Stimulated activated CD8-positive, alpha-beta memory T cell treated with anti-CD3 and anti-CD28 coated beads, Interleukin-15, amount 100 ng/mL, for 4 hours (primary cell): ENCODE measurements at places on chromosomes 1 and 21.

GRCh38 chr1:247332215-247332622, 552 bp upstream of the ZNF496 start:
- DNase-seq, result no peak

DNA sequence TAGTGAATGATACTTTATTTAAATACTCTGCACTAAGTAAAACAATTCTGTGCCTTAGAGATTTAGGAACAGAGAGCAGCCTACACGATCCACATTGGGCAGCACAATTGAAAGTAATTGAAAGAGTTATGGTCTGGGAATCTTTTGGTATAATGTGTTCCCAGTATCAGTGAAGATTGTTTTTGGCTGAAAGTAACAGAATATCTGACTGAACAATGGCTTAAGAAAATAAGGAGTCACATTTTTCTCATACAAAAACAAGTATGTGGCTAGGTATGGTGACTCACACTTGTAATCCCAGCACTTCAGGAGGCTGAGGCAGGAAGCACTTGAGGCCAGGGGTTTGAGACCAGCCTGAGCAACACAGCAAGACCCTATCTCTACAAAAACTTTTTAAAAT, 306.2 kb downstream of the NFIA start:
- DNase-seq, result no peak

- DNase-seq, result no peak
Measured at GRCh38 chr1:230270559-230271281, 155.4 kb downstream of the PGBD5 start.

DNA sequence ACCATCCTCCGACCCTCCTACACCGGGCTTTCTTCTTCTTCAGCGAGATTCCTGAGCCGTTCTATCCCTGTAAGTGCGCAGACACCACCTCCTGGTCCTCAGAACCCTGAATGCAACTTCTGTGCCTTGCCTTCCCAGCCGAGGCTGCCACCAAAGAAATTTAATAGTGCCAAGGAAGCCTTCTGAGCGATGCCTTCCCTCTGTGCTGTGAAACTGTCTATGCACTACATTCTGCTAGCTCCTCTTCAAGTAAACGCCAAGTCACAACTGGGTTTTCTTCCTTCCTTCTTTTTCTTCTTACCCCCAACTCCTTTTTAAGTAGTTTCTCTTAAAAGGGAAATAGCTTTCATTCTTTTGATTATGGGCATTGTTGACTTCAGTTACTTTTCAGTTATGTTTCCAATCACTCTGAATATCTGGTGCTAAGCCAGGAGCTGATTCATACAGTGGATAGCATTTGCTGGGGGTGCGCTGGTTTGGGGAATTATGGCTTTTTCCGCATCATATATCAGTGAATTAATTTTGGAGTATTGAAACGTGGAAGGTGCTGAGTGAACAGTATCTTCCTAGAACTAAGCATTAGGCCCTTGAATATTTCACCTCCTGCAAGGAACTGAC, 38.6 kb upstream of the GPR88 start:
- DNase-seq, result no peak

GRCh38 chr1:76082062-76082461, 7.5 kb downstream of the ST6GALNAC3 start:
- no peak for DNase-seq

GRCh38 chr1:10888291-10888690, 91.8 kb upstream of the CASZ1 start:
- DNase-seq, result no peak

DNA sequence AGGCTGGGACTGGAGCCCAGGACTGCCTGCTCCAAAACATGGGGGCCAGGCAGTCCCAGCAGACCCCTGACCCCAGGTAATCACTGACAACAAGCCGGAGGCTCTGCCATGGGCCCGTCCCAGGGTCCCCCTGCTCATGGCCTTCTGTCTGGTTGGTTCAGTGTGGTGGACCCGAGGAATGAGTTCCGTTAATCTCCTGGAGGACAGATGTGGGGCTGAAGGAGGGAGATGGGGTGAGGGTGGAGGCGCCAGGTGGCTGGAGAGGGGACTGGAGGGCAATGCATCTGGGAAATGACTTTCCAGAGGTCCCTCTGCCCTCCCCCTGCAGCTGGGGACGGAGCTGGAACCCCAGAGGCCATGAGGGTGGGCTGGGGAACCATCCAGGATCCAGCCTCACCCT, 103.2 kb downstream of the EBNA1BP2 start:
- DNase-seq, result no peak

DNA sequence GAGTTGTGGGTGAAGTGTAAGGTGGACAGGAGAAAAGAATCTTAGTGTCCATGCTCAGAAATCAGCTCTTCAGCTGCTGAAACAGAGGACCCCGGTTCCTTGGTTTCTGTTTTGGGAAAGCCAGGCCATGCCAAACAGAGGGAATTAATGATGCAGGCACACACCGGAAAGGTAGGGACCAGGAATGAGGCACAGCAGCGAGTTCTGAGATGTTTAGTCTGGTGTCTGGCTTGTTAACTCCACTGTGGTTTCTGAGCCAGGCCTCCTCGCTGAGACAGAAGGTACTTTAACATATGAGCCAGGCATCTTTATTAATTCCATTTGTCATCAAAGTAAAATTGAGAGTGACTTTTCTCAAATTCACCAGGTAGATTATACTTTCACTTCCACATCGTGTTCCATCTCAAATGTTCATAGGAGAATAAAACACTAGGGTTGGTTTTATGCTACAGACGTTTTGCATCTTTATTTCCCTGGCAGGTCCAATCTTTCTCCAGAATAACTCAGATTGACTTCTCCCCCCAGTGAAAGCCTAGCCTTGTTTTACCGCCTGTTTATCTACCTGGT, 23.5 kb downstream of the LRRC8D start:
- DNase-seq, result no peak

- DNase-seq, result no peak
Measured at GRCh38 chr1:163090321-163090945, 21.3 kb downstream of the RGS4 start.

GRCh38 chr1:54178296-54179070, 21.3 kb downstream of the CYB5RL start:
- no peak for DNase-seq

DNA sequence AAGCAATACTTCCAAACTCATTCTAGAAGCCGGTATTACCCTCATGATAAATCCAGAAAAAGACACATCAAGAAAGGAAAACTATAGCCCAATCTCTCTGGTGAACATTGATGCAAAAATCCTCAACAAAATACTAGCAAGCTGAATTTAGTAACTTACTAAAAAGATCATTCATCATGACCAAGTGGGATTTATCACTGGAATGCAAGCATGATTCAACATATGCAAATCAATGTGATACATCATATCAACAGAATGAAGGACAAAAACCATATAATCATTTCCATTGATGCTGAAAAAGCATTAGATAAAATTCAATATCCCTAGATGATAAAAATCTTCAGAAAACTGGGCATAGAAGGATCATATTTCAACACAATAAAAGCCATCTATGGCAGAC, 402.9 kb downstream of the TGFB2 start:
- no peak for DNase-seq

GRCh38 chr1:210715072-210715471, 386.4 kb downstream of the HHAT start:
- no peak for DNase-seq

GRCh38 chr1:147586414-147586813, 45.1 kb downstream of the BCL9 start:
- DNase-seq, result no peak

DNA sequence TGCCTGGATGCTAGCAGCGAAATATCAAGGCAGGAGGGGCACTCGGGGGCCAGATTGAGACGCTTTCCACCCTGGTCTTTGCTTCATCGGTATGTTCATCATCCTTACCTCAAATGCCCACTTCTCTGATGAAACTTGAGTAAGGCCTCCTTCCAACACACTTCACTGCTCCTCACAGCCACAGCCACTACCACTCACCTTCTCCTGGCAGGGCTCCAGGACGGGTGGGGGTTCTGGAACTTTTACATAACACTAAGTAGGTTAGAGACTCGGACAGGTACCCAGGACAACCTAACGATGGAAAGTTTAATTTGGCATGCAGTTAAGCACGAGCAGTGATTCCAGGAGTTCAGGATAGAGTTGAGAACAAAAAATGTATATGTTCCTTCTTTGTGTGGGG, 73.9 kb upstream of the SPAG17 start:
- DNase-seq, result no peak

DNA sequence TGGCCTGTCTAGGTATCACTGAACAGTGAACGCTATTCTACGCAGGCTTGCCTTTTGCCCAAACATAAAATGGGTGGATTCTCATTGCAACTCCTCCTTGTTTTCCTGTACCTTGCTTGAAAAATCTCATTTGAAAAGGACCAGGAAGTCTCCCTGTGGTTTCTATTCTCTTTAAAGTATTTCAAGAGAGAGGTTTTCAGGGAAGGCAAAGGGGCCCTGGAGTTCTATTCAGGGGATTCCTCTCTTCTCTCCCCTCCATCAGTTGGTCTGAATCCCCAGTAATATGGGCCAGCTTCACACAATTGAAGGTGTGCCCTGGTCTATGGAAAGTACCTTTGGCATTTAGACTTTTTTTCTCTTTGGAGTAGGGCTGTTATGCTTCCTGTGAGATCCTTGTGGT, 311.3 kb downstream of the RGS7 start:
- no peak for DNase-seq

DNA sequence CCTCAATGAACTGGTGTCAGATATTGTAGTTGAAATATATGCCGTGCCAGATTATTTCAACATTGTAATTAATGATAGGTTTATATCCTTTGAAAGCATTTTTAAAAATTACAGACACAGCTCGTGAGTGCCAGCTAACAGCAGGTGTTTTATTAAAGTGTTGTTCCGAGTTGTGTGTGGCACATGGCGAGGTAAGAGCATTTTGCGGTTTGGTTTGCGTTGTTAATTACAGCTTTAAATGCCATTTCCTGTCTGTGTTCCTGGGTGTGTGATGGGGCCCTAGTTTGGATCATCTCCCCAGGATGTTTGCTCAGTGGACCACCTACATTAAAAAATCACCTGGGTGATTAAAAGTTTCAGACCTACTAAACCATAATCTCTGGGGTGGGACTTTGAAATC, 97.4 kb downstream of the PRDM2 start:
- DNase-seq, result no peak

GRCh38 chr1:214349781-214350180, 68.8 kb downstream of the SMYD2 start:
- DNase-seq, result no peak

DNA sequence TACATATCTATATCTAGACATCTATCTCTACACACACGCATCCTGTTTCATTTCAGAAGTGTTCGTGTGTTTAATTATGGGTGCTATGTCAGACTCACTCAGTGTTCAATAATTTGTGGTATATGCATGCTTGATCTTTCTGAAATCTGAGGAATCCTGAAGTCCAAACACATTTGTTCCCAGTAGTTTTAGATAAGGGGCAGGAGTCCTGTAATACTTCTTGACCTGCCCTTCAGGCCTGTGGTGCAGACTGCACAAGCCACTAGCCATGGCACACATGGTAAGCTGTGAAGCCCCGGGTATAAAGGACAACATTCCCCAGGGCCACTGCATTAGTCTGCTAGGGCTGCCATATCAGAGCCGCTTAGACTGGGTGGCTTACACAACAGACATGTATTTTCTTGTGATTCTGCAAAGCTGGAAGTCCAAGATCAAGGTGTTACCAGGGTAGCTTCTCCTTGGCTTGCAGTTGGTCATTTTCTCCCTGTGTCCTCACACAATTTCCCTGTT, 267.2 kb downstream of the RHOU start:
- DNase-seq, result no peak

DNA sequence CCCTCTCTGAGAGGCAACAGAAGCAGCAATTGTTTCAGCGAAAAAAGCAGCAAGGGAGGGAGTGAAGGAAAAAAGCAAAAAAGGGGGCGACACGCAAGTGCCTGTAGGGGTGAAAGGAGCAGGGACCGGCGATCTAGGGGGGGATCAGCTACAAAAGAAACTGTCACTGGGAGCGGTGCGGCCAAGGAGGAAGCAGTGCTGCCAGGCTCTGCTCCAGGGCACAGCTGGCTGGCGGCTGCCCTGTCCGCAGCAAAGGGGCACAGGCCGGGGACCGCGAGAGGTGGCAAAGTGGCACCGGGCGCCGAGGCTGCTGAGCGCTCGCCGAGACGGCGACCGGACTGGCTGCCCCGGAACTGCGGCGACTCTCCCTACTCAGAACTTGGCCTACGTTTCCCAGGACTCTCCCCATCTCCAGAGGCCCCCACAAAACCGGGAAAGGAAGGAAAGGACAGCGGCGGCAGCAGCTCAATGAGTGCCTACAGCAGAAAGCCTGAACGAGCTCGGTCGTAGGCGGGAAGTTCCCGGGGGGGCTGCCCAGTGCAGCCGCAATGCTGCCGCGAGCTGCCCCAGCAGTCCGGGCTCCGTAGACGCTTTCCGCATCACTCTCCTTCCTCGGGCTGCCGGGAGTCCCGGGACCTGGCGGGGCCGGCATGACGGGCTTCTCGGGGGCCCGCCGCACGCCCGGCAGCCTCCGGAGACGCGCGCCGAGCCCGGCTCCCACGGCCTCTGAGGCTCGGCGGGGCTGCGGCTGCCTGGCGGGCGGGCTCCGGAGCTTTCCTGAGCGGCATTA, 1.0 kb upstream of the CDKN2C start:
- no peak for DNase-seq

DNA sequence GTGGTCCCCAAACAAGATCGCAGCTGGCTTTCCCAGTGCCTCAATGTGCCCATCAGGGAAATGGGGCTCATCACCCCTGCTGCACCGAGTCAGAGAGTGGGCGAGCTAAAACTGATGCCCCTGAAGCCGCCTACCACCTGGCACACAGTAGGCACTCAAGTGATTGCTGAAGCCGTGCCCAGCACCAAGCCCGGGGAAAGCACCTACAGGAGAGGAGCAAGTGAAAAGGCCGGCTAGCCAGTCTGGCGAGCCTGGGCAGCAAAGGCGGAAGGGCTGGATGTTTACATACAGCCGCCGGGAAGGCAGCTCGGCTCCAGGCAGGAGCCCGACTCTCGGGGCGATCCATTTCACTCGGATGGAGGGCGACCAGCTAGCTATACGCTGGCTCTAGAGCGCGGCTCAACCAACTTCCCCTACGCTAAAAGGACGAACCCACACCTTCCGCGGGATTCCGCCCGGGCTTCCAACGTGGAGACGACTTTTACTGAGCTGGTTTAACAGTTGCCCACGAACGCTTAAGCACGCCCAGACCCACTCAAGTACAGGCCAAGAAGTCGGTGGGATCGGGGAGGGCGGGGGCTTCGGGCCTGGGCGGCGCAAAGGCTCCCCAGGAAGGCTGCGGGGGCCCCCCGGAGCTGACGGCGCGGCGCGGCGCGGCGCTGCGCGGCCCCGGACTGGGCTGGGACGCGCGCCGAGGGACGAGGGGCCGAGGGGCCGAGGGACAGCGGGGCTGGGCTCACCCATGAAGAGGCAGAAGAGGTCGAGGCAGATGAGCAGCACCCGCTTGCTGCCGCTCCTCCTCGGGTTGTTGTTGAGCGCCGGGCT, 1.0 kb downstream of the PLPP3 start:
- DNase-seq, result no peak
